Mucosa of descending colon (tissue), 3 donors: ENCODE measurements at places on chromosomes 4 and X. TPM values are rescaled to one million over a fixed set of nuclear protein-coding genes. Genes with fewer than 3 reads are reported as not detected.

DNA sequence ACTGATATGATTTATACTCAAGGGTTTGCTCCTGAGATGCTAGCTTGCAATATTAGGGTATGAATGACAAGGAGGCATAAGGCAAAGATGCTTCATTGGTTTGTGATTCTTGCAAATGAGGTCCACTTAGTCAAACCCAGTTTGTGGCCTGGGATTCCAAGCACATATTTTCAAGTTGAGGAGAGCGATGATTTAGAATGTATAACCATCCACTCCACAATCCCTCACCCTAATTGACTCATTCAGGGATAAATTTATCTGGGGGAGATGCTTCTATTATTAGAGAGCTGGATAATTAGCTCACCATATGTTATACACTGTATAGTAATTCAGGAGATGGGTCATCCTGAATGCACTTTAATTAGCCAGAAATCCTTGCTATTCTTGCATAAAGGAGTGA is 118.3 kb upstream of the PUDP start:
- no peak for DNase-seq

DNA sequence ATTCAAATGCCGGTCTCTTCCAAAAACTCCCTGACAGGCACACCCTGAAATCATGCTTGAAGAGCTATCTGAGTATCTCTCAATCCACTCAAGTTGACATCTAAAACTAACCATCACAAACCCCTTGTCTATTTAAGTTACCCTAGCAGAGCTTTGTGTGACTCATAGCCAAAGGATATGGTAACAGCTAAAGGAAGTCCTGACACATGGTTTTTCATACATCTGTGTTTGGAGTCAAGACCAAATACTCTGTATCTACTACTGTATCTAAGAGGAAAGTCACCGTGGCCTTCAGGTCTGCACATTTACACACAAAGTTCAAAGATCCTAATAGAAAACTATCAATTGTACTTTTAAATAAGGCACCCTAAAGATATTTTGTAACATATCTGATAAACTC is 239.6 kb upstream of the VCX start:
- no peak for DNase-seq

DNA sequence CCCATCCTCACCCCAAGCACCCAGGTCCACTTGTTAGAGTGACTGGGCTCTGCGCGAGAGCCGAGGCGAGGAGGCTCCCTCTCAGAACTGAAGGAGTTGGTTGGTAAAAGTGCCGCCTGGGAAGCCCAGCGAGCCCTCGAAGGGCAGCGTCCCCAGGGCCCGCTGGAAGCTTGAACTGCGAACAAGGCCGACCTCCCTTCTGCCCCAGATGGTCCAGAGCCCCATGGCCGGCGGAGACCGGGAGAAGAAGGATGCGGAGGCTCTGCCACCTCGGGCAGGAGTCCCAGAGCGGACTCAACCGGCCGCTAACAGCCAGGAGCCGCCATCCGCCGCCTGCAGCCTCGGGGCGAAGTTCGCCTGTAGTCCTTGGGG is 116.3 kb upstream of the TEX13C start:
- DNase-seq, result no peak

Gene BGN
- 10.1 TPM for total RNA-seq

Gene RPGR
- 13.5 TPM for total RNA-seq
